ENCODE measurements at places on chromosomes 1 and 21.

GRCh38 chr1:160567858-160568682 is 11.2 kb downstream of the CD84 start:
- DNase-seq = peak; percentile 67

DNA sequence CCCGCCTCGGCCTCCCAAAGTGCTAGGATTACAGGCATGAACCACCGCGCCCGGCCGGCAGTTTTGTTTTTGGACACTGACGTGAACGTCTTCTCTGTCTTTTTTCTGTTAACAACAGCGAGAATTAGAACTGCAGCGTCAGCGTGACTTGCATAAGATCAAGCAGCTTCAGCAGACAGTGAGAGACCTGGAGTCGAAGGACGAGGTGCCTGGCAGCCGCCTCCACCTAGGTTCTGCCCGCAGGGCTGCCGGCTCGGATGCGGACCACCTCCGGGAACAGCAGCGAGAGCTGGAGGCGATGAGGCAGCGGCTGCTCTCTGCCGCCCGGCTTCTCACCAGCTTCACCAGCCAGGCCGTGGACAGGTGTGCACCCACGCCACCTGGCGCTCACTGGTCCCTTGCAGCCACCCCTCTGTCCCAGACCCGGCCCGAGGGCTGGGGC is 22.9 kb upstream of the DIP2A start:
- no peak for DNase-seq

GRCh38 chr1:91120936-91121335 is 99.1 kb upstream of the ZNF644 start:
- DNase-seq = no peak

DNA sequence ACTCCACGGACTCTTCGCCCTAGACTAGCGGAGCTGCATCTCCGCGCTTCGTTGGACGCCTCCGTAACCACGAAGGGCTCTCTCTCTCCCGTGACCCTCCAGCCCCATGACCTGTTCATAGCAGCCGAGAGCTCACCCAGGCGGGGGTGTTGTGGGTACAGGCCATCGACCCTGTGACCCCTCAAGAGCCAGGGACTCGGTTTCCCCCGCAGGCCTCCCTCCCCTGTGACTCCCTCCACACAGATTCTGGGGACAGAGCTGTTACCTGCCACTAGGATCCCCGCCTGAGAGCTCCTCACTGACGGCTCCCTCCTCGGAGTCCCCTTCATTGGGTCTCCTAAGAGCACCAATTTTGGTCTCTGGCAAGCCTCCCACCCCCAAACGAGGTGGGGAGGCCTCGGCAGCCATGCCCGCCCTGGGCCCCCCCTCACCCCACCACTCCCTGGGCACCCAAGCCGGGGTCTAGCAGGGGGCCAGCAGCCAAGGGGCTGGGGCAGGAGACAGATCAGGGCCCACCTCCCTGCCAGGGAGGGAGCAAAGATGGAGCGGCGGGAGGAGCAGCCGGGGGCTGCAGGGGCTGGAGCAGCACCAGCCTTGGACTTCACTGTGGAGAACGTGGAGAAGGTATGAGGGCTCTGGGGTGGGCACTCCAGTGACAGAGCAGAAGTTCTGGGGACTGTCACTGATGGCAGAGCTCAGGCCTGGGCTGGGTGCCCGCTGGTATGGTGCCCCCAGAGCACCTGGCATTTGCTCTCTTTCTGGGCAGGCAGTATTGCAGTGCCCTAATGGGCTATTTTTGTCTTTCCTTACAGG is 517 bp downstream of the IPO13 start:
- no peak for DNase-seq

- no peak for DNase-seq
Measured at GRCh38 chr21:38878379-38879179, 72.8 kb downstream of the ETS2 start.

DNA sequence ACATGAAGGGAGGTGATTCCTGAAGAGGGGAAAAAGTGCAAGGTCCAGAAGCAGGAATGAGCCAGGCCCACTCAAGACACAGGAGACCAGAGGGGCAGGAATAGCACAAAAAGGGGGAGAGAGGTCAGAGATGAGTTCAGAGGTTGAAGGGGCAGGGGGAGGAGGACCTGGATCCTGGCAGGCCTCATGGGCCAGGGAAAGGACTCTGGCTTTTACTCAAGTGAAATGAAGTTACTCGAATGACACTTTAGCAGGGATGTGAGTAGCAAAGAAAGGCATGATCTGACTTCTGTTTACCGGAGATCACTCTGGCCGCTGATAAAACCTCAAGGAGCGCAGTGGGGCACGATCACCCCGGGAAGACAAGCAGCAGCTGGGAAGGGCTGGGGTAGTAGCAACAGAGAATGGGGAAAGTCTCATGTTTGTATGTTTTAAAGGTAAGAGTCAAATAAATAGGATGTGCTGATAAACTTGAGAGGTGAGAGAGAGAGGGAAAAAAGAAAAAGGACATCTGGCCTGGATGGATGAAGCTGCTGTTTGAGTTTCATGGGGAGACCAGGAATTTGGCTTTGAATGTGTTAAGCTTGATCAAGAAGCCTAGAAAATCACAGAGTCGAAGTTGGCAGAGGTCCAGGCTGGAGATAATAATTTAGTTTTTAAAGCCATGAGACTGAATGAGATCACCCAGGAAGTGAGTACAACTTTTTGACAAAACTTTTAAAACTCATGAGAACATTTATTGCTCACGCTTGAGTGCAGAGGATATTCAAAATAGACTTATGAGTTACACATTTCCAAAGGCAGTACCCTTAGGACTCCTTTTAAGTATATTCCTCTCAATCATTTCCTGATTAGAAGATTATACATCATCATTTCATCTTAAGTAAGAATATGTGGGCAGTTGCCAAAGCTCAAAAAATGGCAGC is 156.0 kb downstream of the RERE start:
- peak; percentile 40 for DNase-seq

DNA sequence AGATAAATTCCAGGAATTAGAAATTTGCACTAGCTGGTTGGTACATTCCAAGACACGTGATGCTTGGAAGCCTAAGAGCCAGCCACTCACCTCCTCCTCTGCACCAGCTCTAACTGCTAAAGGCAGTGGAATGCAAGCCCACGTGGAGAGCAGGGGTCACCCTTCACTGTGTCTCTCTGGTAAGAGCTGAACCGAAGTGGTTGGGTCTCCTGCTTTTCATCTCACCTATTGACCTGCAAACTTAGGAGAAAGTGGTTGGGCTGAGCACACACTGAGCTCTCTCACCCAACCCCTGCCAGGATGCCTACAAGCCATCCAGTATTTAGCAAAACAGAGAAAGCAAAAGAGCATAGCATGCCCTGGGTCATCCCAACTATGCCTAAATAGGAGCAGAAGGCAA is 19.3 kb downstream of the HAO2 start:
- no peak for DNase-seq

- no peak for DNase-seq
Measured at GRCh38 chr1:10637400-10637799, 159.0 kb downstream of the CASZ1 start.

GRCh38 chr1:40634901-40635655 is 30.4 kb downstream of the RIMS3 start:
- no peak for DNase-seq

DNA sequence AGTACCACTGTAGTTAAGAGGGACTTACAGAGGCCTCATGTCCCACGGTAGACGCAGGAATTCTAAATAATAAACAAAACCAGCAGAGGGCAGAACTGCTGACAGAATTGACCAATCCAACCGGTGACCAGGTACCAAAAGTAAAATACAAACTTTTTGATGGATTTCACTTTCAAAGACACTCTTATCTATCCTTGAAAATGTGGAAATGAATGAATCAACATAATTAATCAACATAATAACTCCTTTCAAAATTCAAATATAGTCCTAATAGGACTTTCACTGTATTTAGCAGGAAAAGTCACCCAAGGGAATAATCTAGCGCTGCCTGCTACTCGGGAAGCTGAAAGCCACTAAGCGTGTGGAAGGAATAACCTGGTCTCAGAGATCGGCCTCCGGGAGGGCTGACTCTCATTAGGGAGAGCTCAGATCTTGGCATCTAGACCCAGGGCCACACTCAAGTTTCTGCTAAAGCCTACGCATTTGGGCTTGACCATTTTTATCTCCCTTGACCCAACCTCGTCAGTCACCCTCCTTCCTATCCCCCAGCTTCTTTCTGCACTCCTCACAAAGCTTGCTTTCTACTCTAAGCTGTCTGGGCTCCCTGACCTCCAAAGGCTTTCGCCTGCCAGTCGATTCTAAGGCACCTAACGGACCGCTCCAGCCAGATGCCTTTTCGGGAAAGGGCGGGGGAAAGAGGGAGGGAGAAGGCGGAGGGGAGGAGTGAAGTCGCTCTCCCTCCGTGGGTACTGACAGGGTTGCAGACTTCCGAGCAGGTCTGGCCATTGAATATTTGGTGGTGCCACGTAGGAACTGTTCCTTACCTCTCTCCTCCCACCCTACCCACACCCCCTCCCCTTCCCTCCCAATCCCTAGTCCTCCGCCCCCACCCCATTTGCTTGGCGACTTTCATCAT is 1.6 kb downstream of the COL11A1 start:
- no peak for DNase-seq

GRCh38 chr1:37157634-37158033 is 123.3 kb upstream of the GRIK3 start:
- DNase-seq = no peak

DNA sequence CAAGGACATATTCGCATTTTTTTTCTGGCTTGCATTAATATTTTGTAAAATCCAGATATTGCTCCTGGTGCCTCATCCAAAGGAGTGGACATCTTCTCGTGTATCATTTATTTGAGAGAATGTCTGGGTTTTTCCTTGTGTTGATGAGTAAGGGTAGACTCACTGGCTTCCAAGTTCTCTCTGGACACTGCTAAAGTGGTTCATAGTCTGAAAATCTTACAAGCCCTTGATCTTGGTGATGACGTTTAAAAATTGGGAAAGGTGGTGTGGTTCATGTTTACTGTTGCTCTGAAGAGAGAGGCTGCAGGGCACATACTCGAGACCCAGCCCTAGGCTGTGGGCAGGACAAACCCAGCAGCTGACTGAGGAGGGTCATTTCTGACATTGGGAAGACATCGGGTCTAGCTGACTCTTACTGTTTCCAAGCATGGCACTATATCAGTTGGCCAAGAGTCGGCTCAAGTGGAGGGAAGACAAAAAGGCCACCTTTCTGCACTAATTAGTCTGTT is 296.2 kb downstream of the LMX1A start:
- DNase-seq = no peak

DNA sequence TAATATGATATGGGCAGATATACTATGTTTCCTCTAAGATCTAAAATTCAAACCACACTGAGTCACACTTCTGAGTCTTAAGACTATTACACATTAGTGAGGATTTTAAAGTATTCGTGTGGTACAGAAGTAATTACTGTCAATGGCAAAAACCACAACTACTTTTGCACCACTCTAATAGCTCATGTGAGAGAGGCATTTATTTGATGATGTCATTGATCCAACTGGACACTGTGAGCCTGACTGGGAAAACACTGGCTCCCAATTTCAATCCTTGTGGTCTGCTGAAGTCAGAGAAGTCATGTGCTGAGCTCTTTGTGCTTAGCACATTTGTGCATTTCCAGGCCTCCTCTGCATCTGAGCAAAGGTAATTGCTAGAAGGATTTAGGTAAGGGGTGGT is 377.8 kb downstream of the USH2A start:
- DNase-seq = no peak

- DNase-seq = no peak
Measured at GRCh38 chr1:192045131-192045530, 113.1 kb upstream of the RGS18 start.

GRCh38 chr21:29258626-29259338 is 39.9 kb upstream of the BACH1 start:
- no peak for DNase-seq

- no peak for DNase-seq
Measured at GRCh38 chr1:36743286-36744005, 260.7 kb upstream of the CSF3R start.

DNA sequence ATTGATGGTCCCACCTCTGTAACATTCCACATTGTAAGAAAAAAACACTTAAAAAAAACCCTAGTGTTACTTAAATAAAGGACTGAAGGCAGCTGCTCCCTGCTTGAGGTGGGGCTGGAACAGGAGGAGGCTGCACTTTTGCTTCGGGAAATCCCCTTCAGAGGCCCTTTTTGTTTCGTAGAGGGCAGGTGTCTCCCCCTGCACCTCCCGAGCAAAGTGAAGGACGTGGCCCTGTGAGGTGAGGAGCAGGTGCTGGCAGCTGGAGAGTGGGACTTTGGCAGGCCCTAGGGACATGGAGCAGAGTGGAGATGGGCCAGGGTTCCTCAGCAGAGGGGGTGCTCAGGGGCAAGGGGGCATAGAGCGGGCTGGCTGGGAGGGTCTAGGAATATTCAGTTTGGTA is 33.4 kb upstream of the WNT4 start:
- DNase-seq = no peak

DNA sequence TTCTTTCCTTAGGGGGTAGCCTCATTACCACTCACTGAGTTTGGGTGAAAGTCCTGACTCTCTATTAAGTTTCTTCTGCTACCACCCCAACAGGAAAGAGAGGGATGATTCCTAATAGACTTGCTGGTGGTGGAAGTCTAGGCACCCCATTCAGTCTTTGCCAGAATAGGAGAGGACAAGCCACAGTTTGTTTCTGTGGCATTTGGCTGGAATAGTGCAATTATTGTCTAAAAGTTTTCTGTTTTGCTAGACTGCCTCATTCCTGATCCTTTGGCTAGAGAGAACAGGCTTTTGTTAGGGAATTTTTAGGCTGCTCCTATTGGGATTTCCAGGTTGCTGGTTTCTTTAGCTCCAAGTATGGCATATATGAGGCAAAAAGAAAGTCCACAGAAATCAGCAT is 9.9 kb upstream of the HJV start:
- DNase-seq = no peak

GRCh38 chr1:241950390-241950789 is 7.2 kb upstream of the BECN2 start:
- no peak for DNase-seq

GRCh38 chr1:42886046-42886739 is 39.8 kb downstream of the ZNF691 start:
- no peak for DNase-seq

DNA sequence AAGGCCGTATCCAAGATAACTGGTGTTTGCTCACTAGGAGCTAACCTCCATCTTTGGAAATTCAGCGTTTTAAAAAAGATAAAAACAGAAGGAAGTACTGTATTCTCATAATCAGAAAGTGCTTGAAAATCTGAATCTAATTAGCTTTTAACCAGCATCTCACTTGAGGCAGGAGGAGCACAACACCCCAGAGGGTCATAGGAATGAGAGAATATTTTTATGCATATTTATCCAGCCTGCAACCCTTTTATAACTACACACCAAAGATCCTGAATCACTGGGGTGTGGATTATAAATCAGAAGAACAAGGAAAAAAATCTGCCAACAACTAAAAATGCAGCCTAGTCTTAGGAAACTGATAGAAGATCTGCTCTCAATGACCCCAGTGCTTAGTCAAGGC is 68.0 kb upstream of the PTCH2 start:
- no peak for DNase-seq
